CD4-positive, alpha-beta T cell treated with Interleukin-15 for 4 hours (primary cell): ENCODE measurements at places on chromosomes 3 and 15.
A peak's percentile ranks its signal among the peaks of the same experiment; 100 is the strongest.

DNA sequence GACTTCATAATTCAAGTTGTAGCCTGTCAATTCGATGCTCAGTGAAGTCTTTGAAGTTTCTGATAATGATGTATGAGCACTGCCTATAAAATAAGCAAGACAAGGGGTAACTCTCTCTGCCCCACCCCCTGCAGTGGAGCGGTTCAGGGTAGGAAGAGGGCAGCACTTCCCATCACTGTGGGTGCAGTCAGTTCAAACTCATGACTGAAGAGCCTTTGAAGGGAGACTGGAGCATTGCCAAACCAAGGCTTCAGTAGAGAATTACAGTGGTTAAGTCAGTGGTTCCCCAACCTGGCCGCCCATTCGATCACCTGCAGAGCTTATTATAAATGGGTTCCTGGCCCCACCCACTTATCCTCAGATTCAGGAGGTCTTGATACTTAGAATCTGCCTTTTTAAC lies 190.6 kb downstream of the SHQ1 start:
- peak; percentile 41 for DNase-seq

GRCh38 chr15:74627766-74628165 lies 12.1 kb downstream of the CLK3 start:
- no peak for DNase-seq

DNA sequence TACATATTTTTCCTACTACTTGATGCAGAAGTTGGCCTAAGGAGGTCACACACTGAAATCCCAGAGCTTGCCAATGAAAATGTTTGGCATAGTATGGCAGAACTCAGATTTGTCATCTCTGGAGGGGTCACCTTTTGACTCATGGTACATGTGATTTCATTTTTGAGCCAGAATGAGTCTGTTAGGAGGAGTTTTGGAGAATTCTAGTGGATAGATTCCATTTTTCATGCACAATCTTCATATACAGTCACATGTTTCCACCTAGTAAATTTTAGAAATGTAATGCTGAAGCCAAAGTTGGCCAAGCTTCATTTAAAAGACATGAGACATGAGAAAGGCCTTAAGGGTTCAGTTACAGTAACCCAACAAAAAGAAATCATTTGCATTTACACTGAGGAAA lies 97.8 kb upstream of the IGSF10 start:
- DNase-seq: no peak

- no peak for DNase-seq
Observed at GRCh38 chr15:95298729-95299128, 1031.8 kb upstream of the NR2F2 start.

GRCh38 chr3:11581237-11582190 lies 62.2 kb downstream of the VGLL4 start:
- DNase-seq: no peak

DNA sequence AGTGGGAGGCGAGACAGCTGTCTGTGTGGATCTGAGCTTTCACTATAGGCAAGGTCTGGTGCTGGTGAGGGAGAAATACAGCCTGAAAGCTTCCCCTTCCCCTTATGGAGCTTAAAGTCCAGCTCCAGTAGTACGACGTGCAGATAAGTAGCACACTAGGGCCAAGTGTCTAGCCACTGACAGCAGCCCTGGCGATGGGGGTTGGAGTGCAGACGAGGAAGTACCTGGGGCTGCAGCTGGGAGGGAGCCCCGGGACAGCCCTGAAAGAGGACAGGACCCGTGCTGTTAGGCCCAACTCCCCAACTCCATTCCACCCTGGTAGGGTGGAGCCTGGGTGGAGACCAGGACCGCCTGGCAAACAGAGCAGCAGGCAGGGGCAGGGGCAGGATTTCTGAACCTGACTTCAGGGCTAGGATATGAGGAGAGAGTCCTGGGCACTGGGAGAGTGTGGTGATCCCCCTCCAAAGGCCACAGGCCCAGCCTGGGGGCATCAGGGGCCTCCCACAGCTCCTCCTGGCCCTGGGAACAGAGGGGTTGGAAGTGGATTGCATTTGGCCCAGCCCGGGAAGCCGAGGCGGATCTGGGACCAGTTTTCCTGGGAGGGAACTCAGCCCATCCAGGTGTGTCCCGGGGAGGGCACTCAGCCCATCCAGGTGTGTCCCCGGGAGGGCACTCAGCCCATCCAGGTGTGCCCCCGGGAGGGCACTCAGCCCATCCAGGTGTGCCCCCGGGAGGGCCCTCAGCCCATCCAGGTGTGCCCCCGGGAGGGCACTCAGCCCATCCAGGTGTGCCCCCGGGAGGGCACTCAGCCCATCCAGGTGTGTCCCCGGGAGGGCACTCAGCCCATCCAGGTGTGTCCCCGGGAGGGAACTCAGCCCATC lies 42.8 kb downstream of the BDH1 start:
- no peak for DNase-seq

DNA sequence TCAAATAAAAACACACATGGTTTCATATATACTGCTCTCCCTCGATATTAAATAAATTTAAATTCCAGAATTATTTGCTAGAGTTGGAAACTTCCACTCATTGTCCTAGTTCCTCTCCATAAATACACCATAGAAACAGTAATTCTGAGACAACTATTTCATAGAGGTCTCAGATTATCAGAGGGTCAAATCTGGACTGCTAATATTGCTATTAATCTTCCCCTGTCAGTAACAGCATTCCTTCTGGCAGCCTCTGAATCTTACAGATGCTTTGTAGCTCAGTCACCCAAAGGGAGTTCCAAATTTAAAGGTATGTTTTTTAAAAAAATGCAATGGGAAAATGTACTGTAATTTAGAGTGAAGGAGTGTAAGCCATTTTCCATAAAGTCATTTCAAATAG lies 428.8 kb downstream of the PYDC2 start:
- DNase-seq: no peak

DNA sequence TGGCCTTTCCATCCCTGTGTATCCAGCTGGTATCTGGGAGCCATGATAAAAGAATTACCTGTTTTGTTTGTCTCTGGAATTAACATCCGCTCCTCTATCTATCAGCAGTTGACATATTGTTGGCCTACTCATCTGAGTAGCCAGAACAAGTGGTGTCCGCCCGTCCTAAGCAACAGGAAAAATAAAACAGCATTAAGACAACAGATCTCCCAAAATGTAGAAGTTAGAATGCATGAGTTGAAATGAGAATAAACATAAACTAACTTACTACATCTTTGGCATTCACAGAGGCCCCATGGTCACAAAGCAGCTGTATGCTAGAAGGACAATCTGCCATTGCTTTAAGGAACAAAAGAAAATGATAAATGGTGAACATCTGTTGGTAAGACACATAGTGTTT lies 75.9 kb downstream of the UACA start:
- no peak for DNase-seq

- no peak for DNase-seq
Observed at GRCh38 chr3:106822204-106822603, 555.0 kb upstream of the CCDC54 start.

GRCh38 chr3:48157202-48157840 lies 30.9 kb downstream of the CDC25A start:
- DNase-seq: no peak

GRCh38 chr3:172341482-172342059 lies 106.7 kb downstream of the GHSR start:
- peak; percentile 67 for DNase-seq

DNA sequence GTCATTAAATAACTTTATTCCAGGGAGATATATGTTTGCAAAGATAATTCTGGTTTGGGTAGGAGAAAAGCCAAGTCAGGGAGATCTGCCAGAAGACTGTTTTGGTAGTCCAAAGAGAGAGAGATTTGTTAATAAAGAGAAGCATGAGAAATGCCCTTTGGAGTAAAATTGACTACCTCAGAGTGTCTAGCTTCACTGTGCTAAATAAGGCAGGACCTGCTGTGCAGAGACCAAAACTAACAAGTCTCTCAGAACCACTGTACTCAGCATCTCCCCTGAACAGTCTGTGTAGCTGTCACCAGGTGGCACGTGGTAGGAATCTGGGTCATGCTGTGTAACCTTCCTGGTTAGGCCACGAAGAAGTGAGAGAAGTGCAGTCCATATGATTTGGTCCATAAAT lies 31.6 kb upstream of the SLC35G2 start:
- DNase-seq: peak; percentile 16

- no peak for DNase-seq
Observed at GRCh38 chr3:119831941-119832371, 50.1 kb downstream of the NR1I2 start.

- DNase-seq: peak; percentile 55
Observed at GRCh38 chr3:187101184-187102072, 37.9 kb downstream of the RPL39L start.

DNA sequence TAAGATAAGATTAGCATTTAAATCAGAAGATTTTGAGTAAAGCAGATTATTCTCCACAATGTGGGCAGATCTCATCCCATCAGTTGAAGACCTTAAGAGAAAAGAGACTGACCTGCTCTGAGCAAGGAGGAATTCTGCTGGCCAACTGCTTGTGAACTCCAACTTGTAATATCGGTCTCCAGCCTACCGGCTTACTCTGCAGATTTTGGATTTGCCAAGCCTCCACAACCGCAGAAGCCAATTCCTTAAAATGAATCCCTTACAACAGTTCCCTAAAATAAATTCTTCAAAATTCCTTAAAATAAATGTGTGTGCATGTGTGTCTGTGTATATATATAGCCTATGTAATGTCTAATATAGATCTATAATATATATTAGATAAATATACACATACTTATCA lies 107.4 kb upstream of the KLF13 start:
- DNase-seq: no peak

GRCh38 chr3:171219258-171219657 lies 192.7 kb upstream of the SLC2A2 start:
- DNase-seq: no peak

DNA sequence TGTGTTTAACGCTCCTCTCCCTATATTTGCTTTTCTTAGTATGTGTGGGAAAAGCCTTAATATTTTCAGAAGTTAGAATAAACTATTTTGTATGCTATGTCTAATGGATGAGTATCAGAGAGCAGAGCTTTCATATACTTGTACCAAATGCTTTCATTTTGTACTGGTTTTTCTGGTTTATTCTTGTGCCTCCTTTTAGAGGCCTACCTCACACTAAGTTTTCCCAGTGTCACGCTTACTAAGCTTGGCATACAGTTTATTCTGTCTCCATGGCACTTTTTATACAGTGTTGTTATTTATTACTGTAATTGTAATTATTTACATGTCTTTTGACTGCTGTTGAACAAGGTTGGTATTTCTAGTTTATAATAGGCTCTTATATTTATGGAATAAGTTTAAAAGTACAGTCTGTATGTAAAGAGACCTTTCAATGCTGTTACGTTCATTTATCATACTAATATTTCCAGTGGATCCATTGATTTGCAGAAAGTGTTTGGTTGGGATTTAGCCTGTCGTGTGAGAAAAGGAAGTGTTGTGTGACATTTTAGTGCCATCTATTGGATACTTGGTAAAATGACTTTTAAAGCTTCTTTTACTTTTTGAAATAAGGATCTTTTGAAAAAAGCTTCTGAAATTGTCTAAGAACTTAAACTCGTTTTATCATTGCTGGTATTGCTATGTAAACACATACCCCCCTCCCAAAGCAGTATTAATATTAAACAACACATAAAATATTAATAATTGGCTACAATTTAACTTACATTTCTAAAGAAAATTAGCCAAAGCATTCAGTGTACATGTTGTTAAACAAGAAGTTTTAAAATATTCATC lies 5.2 kb upstream of the EBLN2 start:
- peak; percentile 19 for DNase-seq

DNA sequence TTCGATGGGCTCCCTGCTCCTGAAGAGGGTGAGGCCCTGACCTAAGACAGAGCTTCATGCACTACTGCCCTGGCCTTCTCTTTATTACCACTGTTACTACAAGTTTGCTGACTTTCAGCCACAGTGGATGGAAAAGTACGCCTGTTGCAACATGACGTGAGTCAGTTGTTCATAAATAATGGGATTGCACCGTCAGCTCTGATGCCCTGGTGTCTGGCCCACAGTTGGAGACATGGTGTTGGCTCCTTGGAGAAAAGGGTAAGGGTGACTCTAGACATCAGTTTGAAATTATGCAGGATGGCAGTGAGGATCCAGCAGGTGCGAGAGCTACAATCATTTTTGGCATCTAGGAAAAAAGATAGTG lies 5.5 kb downstream of the PAQR5 start:
- no peak for DNase-seq

DNA sequence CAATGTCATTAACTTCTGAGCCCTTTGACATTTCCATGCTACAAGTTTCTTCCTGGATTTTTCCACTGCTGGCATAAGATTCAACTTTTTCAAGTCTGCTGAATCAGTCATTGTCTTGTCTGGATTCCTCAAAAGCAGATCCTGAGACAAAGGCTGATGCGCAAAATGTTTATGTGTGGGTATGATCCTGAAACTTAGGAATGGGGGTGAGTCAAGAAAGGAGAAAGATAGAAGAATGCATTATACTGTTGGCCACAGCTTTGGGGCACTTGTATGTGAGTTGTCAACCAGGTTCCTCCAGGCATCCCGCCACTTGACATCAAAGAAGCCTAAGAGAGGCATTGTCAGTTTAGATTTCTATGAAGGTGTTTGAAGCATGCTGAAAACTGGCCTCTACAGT lies 50.4 kb downstream of the FOXB1 start:
- DNase-seq: no peak

GRCh38 chr3:193614430-193614829 lies 21.4 kb downstream of the OPA1 start:
- DNase-seq: no peak

GRCh38 chr3:20307383-20307782 lies 121.4 kb upstream of the SGO1 start:
- no peak for DNase-seq

GRCh38 chr3:41681479-41681878 lies 280.4 kb downstream of the ULK4 start:
- DNase-seq: no peak
